ENCODE measurements at places on chromosomes 12 and 14. TPM values are rescaled to one million over a fixed set of nuclear protein-coding genes. Genes with fewer than 3 reads are reported as not detected.

Gene PCNX4
- total RNA-seq, result 151 TPM

Gene R3HDM2
- 14.0 TPM for total RNA-seq

Gene MSRB3
- 4.5 TPM for total RNA-seq

Gene CLEC4D
- not detected for total RNA-seq

Gene NRIP2
- not detected for total RNA-seq

Gene HOXC4
- 2.6 TPM for total RNA-seq

Gene CCDC196
- not detected for total RNA-seq

Gene ACVR1B
- 9.8 TPM for total RNA-seq

Gene SYT10
- not detected for total RNA-seq

Gene DBX2
- not detected for total RNA-seq

Gene CLBA1
- 27.5 TPM for total RNA-seq

Gene KRT79
- 0.46 TPM for total RNA-seq

Gene PTPRQ
- 0.07 TPM for total RNA-seq

Gene TMEM63C
- total RNA-seq, result 4.0 TPM

Gene CYP46A1
- total RNA-seq, result 0.52 TPM

Gene ANKRD33
- total RNA-seq, result not detected

Measured in PC-3 (cell line).